ENCODE measurements at places on chromosomes 7 and 10.

- DNase-seq, result no peak
Measured at GRCh38 chr7:4136501-4137110, 545.5 kb upstream of the FOXK1 start.

- DNase-seq, result no peak
Measured at GRCh38 chr10:71753960-71754505, 19.3 kb downstream of the VSIR start.

GRCh38 chr10:119496273-119496672 is 46.2 kb downstream of the RGS10 start:
- peak; percentile 53 for DNase-seq

GRCh38 chr7:44768628-44769371 is 20.2 kb downstream of the ZMIZ2 start:
- DNase-seq, result no peak

- DNase-seq, result no peak
Measured at GRCh38 chr10:32150532-32151101, 94.4 kb upstream of the KIF5B start.

DNA sequence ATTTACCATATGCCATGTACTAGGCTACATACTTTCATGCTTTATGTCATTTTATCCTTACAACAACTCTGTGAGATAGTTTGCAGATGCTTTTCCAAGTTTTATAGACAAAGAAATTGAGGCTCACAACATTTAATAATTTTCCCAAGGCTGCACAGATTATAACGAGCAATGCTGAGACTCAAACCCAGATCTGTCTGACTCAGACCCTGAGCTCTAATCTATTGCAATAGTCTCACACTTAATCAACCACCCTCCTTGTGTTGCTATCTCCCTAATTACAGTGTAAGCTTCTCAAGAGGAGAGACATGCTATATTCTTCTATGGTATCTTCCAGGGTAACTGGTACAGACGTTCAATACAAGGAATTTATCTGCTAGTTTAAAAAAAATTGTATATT is 247.6 kb downstream of the WDR11 start:
- no peak for DNase-seq

DNA sequence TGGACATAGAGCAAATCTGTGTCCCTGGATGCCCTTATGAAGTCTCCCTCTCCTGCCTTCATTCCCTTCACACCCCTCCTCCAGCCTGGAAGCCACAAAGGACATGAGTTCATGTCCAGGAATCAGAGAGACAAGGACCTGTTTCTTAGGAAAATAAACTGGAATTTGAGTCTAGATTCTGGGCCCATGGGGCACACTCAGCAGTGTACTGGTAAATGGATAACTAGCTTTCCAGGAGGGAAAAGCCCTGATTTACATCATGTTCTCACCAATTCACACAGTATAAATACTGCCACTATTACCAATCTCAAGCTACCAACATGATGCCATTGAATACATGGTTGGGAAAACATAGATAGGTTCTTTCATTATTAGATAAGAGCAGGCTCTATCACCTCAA is 9.9 kb downstream of the FAM237B start:
- DNase-seq, result no peak

Measured in stimulated activated CD4-positive, alpha-beta T cell treated with anti-CD3 and anti-CD28 coated beads, Interleukin-1b, Interleukin-23, amount 100 ng/mL, for 24 hours (primary cell).